ENCODE measurements at places on chromosomes 1 and 21.
A peak's percentile ranks its signal among the peaks of the same experiment; 100 is the strongest.

GRCh38 chr1:211715971-211716370 is 40.5 kb upstream of the NEK2 start:
- DNase-seq, result no peak

DNA sequence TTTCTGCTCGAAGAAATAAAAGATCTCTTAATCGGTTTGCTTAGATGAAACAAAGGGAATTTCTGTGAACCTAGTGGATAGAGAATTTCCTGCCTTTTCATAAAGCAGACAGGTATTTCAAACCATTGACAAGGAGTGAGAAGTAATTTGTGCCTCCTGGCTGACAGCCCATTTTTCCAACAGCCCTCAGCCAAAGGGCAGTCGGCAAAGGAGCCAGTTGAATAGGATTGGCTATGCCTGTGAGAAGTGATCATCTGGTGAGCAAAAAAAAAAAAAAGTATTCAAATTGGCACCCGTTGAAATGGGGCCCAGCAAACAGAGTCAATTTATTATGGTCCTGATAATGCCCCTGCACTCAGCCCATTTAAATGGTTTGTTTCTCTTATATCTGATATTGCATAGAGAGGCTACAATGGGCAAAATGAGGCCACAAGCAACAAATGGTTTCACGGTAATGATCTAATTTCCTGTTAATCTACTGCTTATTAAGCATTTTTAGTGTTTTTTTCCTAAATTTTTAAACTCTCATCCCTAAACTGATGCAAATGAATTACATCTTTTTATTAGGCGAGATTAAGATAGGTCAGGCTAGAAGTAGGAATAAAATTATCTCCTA is 477.5 kb downstream of the NUF2 start:
- DNase-seq, result no peak

DNA sequence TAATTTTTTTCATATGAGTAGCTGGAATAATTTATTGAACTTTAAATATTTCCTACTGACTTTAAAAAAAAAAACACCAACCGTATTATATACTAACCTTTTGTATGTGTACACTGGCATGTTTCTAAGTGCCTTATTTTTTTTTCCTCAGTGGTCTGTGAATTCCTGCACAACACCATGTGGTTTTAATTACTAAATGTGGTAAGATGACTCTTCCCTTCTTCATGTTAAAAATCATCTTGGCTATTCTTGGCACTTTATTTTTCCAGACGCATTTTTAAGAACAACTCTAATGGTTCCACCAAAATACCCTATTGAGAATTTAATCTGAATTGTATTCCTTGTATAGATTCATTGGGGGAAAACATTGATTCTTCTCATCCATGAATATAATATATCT is 28.4 kb downstream of the PPP2R5A start:
- DNase-seq, result no peak

DNA sequence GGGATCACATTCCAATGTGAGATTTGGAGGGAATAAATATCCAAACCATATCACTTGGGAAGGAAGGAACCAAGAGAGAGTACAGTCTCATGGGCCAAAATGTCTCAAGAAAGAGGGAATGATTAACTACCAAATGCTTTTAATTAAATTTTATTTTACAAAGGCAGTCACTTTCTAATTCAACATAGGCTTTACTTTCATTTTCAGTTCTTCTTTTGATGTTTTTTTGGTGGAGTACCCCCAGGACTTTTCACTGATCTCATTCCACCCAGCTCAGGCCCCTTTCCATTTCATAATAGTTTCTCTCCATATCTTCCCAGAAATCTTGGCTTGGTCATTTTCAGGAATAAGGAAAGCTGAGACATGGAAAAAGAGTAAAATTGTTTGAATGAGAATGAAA is 5.1 kb upstream of the SLAMF7 start:
- DNase-seq, result no peak

- DNase-seq, result no peak
Observed at GRCh38 chr1:181134543-181135436, 46.3 kb downstream of the IER5 start.

GRCh38 chr1:23864801-23865542 is 3.1 kb downstream of the FUCA1 start:
- no peak for DNase-seq

- peak; percentile 25 for DNase-seq
Observed at GRCh38 chr1:3948344-3948743, 48.3 kb upstream of the C1orf174 start.

GRCh38 chr1:47637111-47637685 is 199.4 kb downstream of the FOXD2 start:
- no peak for DNase-seq

GRCh38 chr1:93702111-93702827 is 20.6 kb upstream of the BCAR3 start:
- DNase-seq, result peak; percentile 54

DNA sequence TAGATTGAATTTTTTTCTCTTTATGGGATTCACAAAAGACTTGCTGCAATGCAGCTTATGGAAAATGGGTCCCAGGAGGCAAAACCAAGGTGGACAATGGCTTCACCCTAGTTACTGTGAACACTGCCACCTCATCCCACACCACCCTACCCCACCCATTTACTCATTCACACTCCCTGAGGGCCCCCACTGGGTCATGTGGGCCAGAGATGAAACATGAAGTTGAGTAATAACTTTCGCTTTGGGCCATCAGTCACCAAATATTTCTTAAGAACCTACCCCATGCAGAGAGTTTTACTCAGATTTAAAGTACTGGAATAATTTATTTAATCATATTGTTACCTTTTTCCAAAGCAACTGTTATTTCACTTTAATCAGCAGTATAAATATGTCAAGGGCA is 191.8 kb downstream of the TPR start:
- peak; percentile 32 for DNase-seq

GRCh38 chr1:233916706-233917105 is 12.2 kb downstream of the SLC35F3 start:
- DNase-seq, result no peak

GRCh38 chr1:156070548-156070947 is 9.6 kb downstream of the RAB25 start:
- no peak for DNase-seq

DNA sequence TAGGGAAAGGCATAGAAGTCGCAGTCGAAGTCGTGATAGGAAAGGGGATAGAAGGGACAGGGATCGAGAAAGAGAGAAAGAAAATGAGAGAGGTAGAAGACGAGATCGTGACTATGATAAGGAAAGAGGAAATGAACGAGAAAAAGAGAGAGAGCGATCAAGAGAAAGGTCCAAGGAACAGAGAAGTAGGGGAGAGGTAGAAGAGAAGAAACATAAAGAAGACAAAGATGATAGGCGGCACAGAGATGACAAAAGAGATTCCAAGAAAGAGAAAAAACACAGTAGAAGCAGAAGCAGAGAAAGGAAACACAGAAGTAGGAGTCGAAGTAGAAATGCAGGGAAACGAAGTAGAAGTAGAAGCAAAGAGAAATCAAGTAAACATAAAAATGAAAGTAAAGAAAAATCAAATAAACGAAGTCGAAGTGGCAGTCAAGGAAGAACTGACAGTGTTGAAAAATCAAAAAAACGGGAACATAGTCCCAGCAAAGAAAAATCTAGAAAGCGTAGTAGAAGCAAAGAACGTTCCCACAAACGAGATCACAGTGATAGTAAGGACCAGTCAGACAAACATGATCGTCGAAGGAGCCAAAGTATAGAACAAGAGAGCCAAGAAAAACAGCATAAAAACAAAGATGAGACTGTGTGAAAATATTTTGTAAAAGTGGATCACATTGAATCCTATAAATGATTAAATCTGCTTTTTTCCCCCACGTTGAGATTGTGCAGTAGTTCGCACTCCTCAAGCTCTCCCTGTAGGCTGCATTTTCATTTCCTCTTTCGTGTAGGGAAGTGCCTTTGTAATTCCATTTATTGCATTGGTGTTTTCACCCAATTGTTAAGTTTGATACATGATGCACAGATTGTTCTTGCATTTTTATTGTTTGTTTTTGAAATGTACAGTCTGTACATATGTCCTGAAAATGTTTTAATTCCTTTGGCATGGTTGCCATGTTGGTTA is 7.5 kb downstream of the PRPF38B start:
- DNase-seq, result no peak

DNA sequence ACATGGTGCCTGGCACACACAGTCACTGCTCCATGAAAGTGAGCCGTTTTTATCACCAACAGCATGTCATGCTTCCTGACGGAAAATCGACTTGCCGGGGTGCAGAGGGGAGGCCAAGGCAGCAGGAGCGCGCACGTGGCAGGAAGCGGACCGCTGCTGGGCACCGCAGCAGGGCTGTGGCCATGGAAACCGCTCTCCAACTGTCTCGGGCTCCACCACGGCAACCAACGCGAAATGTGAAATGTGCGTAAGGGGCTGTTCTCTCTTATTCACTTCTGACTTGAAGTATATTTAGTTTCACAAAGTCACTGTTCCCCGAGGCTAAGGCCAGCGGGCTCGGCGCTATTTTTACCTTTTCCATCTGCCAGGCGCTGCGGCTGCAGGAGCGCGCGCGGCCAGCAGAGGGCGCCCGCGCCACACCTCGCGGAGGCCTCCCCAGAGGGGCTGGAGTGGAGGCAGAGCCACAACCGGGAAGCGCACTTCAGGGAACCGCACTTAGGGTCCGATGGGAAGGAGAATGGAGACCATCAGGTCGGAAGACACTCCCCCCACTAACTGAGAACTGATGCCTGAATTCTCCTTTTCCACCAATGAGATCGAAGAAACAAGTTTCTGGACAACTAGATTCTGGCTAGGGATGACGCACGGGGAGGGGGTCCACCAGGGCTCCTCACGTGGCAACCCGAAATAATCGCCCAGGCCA is 19.7 kb downstream of the RCC2 start:
- DNase-seq, result no peak

DNA sequence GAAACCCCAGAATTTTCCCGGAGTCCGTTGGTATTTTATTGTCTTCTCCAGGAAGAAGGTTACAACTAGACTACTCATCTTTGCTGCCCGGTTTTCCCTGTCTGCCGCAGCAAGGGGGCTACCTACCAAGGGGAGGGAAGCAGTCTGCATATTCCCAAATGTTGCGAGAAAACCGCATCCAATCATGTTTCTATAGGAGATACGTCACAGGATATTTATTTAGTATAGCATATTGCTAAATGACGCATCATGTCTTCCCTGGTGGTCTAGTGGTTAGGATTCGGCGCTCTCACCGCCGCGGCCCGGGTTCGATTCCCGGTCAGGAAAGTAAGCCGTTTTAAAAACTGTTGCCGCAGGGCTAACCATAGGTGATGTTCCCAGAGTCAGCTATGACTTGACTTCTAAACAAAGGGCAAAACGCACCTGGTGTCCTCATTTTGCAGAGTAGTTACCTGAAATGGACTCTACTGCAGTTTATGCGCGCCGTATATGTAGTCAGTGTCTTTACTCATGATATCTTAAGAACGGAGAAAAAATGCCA is 15.2 kb upstream of the ZNF692 start:
- DNase-seq, result no peak

DNA sequence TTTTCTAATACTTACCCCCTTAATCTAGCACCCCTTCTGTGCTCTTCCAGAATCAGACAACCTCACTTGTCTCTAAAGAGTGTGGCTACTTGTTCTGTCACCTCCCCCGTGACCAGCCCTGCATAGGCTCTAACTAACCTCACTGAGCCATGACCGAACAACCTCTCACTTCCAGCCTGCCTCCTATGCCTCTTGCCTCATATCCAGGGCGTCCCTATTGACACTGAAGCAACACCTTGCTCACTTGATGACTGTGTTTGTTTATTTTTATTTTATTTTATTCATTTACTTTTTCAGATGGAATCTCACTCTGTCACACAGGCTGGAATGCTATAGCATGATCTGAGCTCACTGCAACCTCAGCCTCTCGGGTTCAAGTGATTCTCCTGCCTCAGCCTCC is 235.1 kb upstream of the B3GALT2 start:
- DNase-seq, result no peak

GRCh38 chr1:92372164-92372563 is 73.3 kb downstream of the RPAP2 start:
- DNase-seq, result no peak

DNA sequence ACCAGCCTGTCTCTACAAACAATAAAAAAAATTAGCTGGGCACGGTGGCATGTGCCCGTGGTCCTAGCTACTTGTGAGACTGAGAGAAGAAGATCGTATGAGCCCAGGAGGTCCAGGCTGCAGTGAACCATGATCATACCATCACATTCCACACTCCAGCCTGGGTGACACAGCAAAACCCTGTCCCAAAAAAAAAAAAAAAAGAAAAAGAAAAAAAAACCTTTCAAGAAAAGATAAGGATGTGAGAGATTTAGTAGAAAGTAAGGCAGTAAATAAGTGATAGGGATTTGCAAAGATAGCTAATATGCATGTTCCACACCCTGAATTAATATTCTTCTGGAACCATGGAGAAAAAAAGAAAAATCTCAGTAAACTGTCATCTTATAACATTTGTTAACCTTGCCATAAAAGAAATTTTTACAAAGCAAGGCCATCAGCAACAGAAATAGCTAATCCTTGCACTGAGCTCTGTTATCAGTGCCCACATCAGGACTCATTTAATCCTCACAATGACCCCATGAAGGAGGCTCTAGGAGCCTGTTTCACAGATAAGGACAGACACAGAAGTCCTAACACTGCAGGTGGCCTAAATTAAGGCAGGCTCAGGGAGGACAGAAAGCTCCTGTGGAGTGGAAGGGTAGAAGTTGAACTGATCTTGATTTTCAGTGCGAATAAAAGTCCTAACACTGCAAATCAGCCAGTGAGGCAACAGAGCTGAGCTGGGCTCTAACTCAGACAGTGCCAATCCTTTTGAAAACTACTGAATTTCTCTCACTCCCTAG is 7.6 kb downstream of the GNB1 start:
- DNase-seq, result no peak

DNA sequence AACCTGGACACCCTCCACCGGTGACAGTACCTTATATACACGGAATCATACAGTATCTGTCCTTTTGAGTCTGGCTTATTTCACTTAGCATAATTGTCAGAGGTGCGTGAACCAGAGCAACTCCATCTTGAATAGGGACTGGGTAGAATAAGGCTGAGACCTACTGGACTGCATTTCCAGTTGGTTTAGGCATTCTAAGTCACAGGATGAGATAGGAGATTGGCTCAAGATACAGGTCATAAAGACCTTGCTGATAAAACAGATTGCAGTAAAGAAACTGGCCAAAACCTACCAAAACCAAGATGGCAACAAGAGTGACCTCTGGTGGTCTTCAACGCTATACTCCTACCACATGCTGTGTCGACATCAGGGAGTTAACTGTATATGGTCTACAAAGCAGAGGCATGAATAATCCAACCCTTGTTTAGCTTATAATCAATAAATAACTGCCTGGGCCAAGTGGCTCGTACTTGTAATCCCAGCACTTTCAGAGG is 1.4 kb upstream of the FDPS start:
- no peak for DNase-seq

GRCh38 chr1:215625949-215626348 is 58.8 kb downstream of the KCTD3 start:
- no peak for DNase-seq

- no peak for DNase-seq
Observed at GRCh38 chr1:48853006-48853405, 76.3 kb upstream of the BEND5 start.

GRCh38 chr1:29213055-29213454 is 17.7 kb downstream of the MECR start:
- no peak for DNase-seq

- no peak for DNase-seq
Observed at GRCh38 chr21:45295576-45296365, 8.1 kb upstream of the POFUT2 start.

GRCh38 chr1:235057385-235058306 is 71.0 kb downstream of the TOMM20 start:
- no peak for DNase-seq
